ENCODE measurements at places on chromosomes 12 and 14. TPM values are rescaled to one million over a fixed set of nuclear protein-coding genes. Genes with fewer than 3 reads are reported as not detected.

ZNF605 gene
- total RNA-seq = 28.8 TPM

CMA1 gene
- total RNA-seq = not detected

GALNT8 gene
- total RNA-seq = 2.6 TPM

TAMALIN gene
- 7.4 TPM for total RNA-seq

PLA2G1B gene
- not detected for total RNA-seq

OAS1 gene
- not detected for total RNA-seq

SLCO1B1 gene
- not detected for total RNA-seq

ACACB gene
- total RNA-seq = 2.4 TPM

CPNE6 gene
- not detected for total RNA-seq

ANKRD33 gene
- 0.39 TPM for total RNA-seq

DNA sequence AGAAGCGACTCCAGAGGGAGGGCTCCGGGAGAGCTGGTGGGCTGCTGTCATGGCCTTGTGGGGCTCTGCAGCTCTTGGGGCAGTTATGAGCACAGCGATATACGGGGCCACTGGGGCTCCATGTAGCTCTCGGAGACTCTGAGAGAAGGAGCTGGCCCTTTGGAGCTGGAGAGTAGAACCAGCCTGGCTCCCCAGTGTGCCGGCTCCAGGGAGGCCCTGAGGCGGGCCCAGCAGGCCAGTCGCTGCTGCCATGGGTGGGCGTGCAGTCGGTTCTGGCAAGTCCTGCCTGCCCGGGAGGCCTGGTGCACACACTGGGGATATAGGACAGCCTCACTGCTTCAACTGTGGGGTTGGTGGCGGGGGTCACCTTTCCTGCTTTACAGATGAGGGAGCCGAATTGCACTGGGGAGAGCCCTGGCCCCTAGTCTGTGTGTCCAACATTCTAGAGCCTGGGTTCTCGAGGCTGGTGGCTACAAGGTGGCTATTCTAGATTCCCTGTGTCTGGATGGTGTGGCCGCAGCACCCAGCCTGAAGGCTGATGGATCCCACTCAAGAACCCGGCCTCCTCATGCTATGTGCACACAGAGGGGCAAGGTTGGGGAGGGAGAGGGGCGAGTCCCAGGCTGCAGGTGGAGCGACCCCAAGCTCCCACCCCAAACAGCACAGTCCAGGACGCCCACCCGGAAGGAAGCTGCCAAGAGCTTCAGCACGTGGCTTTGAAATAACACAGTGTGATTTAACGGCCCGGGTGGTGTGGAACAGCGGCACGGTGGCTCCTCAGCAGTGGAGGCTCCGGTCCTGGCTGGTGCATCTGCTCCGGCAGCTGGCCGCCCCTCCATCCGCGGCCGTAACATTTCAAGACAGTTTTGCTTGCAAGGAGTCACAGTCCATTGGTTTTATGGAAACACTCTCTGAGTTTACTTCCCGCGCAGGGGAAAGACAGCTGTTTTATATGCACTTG lies 188.3 kb upstream of the C14orf180 start:
- no peak for DNase-seq

GRCh38 chr12:113060336-113060960 lies 3.9 kb downstream of the DTX1 start:
- no peak for DNase-seq

DNA sequence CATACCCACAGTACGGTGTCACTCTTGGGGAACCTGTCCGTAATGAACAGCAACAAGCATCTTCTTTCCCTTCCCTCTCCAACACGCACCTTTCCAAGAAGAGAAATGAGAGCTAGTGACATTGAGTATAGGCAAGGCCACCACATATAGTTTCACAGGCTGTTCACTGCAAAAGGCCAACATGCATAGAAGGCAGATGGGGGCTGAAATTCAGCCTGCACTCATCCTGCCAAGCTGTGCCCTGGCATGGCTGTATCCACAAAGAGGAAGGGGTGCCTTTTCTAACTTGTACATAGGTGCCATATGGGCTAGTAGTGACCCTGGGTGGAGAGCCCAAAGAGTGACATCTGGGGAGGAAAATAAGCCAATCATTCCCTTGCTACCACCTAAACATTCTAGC lies 169.6 kb downstream of the ZFP36L1 start:
- DNase-seq = no peak

GRCh38 chr14:77924141-77924948 lies 124.4 kb downstream of the ADCK1 start:
- no peak for DNase-seq

- no peak for DNase-seq
Observed at GRCh38 chr12:132754160-132754932, 7.3 kb downstream of the ANKLE2 start.

- DNase-seq = no peak
Observed at GRCh38 chr12:125155366-125155765, 90.1 kb downstream of the AACS start.

DNA sequence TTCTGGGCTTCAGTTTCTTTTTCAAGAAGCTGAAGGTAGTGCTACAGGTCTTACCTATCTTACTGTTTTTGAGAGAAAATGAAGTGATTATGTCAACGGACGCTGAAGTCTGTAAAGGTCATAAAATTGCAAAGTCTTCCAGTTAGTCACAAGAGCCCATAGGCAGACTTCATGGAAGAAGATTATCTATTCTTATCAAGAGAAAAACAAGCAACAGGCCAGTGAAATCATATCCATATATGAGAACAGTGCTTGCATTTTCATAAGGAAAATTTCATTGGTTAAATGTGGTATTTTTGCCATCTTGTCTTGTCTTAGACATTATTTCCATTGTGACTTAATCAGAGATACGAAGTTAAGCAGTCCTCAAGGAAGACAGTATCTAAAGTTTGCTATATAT lies 412.7 kb upstream of the SEL1L start:
- DNase-seq = no peak

GRCh38 chr14:51818748-51819380 lies 41.5 kb upstream of the GNG2 start:
- no peak for DNase-seq

DNA sequence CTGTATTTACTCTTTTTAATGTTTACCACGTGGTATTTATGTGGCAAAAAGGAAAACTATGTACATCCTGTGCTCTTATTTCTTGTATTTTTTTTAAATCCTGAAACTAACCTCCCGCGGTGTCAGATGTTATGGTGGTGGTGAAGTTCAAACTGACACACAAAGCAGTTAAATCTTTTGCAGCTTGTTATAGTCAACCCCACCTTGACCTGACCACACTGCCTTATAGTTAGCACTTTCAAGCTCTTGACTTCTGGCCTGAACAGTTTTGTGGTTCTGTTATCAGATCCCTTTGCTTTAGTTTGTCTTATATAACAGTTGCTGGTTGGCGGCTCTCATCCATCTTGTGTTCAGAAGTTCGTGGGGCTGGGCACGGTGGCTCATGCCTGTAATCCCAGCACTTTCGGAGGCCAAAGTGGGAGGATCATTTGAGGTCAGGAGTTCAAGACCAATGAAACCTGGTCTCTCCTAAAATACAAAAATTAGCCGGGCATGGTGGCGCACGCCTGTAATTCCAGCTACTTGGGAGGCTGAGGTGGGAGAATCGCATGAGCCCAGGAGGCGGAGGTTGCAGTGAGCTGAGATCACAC lies 2.1 kb downstream of the UNG start:
- DNase-seq = no peak

- peak; percentile 30 for DNase-seq
Observed at GRCh38 chr12:51275088-51275487, 4.9 kb upstream of the SMAGP start.

GRCh38 chr12:66500841-66501240 lies 178.0 kb downstream of the GRIP1 start:
- DNase-seq = no peak

- no peak for DNase-seq
Observed at GRCh38 chr12:71521125-71521524, 81.5 kb downstream of the LGR5 start.

DNA sequence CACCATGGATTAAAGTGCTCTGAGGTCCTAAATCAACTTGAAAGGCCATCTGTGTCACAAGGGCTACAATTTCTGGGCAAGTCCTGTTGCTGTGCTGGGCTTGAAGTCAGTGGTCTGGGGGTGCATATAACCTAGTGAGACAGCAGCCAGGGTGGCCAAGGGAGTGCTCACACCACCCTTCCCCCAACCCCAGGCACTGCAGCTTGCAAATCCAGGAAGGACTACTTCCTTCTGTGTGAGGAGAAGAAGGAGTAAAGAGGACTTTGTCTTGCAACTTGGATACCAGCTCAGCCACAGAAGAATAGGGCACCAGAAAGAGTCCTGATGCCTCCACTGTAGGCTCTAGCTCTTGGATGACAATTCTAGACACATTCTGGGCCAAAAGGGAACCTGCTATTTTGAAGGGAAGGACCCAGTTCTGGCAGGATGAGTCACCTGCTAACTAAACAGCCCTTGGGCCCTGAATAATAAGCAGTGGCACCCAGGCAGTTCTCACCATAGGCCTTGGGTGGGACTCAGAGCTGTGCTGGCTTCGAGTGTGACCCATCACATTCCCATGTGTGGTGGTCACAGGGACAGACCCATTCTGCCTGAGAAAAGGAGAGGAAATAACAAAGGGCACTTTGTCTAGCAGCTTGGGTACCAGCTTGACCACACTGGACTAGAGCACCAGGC lies 32.6 kb upstream of the DHRS7 start:
- no peak for DNase-seq

DNA sequence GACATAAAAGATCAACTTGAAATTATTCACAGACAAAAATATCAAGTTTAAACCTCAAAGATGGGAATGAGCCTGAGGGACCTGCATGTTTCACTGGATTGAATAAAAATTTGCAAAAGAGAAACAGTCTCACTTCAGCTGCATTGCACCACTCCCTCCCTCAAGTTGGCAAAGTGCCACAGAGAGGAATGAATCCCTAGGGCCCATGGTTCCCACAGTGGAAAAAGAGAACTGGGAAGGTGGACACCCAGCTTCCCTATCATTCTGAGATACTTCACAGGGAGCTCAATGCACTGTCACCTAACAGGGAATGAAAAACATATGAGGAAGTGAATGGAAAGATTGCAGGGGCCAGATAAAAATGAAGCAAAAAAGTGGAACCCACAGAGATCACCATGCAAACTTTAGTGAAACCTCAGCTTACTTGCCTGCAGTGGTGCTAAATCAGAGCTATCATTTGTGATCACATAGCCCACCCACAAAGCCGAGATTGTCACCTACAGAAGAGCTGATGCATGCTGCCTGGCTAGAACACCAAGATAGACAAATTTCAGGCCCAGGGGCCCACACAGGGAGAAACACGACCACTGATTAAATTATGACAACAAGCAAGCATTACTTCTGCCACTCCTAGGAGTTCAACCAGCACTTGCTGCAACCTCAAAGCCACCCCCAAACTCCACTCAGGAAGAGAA lies 911.3 kb downstream of the LRFN5 start:
- no peak for DNase-seq

- no peak for DNase-seq
Observed at GRCh38 chr12:124607681-124608425, 40.4 kb upstream of the NCOR2 start.

- DNase-seq = peak; percentile 57
Observed at GRCh38 chr12:30440826-30441602, 254.7 kb downstream of the IPO8 start.

DNA sequence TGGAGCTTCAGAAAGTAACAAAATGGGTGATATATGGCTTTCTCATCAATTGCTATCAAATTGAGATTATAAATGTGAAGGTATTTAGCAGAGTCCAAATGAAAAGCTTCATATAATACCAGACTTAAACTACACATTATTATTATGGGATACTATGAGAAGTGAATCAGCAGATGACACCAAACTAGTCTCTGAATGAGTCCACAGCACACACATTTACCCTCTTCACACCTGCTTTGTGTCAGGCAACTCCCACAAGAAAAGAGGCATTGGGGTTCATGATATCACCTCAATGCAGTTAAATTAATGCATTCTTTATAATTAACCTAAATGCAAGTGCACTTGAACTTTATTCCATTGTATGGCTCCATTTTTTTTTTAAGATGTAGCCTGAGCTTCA lies 330.5 kb downstream of the BCL11B start:
- no peak for DNase-seq

DNA sequence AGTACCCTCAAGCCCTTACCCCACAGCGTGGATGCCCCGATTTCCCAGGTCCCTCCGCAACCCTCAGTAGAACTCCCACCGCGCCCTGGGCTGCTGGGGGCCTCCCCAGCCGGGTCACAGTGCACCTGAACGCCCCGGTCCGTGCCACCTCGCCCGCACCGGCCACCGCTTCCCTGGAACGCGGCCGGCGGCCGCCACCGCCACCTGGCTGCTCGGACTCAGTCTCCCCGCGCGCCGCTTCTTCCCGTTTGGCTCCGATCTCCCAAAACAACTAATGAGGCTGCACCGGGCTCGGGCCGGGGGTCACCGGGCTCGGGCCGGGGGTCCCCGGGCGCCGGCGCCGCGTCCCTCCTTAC lies 1.0 kb downstream of the ITPK1 start:
- DNase-seq = peak; percentile 42

DNA sequence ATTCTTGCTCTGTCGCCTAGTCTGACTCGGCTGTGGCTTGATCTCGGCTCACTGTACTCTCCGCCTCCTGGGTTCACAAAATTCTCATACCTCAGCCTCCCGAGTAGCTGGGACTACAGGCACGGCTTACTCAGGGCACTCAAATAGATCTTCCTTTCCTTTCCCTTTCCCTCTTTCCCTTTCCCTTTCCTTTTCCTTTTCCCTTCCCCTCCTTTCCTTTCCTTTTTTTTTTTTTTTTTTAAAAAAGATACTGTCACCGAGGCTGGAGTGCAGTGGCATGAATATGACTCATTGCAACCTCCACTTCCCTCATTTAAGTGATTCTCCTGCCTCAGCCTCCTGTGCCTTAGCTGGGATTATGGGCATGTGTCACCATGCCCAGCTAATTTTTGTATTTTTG lies 86.0 kb downstream of the AEBP2 start:
- no peak for DNase-seq

DNA sequence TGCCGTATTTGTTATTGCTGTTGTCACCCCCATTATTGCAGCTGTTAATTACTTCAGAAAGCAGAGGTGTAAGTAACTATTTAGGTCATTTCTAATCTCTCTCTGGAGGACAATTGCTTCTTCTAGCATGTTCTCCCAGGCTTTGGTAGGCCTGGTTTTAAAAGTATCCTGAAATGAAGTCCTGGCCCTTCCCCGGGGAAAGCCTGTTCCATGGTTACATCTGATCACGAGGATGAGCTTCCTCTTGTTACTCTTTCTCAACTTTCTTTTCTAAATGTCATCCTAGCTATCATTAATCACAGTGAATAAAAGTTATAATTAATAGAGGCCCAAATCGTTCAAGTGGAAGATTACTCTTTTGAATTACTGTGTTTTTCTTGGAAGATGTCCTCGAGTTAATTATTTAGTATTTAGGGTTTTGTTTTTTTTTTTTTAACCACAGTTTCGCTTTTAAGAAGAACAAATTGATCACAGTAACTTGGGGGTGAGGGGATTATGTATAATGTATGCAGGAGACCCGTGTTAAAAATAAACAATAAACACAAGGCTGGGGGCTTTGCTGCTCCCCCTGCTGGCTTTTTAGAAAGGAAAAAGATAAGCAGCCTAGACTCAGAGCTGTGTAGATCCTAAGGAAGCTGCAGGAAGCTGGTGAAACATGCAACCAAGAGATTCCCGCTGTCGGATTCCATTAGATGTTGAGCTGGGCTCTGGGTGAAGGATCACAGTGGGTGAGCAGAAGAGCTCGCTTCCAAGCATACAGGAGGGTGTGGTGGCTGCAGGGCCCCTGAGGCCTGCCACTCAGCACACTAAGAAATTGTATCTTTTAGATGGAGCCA lies 420.1 kb downstream of the FUT8 start:
- peak; percentile 68 for DNase-seq

Data from neural progenitor cell (in vitro differentiated cells).